Stimulated activated CD4-positive, alpha-beta T cell treated with anti-CD3 and anti-CD28 coated beads, TNF-alpha, amount 100 ng/mL, for 4 hours (primary cell): ENCODE measurements at places on chromosomes 2 and 18.

DNA sequence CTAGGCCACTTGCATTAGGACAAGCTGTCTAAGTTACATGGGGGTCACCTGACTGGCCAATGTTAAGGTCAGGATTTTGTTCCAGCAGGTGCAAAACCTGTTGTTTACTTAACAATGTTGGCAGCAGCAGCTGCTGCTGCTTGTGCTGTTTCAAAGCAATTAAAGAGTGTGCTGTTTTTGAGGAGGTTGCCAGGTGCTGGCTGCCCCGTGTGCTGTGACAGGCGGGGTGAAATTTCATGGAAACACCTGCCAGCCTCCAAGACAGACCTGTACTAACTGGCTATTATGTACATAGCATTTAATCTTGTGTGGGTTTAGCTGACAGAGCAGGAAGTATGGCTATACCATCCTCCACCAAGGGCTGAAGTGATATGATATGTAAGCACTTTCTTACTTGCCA lies 224.9 kb downstream of the ASXL3 start:
- DNase-seq = no peak

DNA sequence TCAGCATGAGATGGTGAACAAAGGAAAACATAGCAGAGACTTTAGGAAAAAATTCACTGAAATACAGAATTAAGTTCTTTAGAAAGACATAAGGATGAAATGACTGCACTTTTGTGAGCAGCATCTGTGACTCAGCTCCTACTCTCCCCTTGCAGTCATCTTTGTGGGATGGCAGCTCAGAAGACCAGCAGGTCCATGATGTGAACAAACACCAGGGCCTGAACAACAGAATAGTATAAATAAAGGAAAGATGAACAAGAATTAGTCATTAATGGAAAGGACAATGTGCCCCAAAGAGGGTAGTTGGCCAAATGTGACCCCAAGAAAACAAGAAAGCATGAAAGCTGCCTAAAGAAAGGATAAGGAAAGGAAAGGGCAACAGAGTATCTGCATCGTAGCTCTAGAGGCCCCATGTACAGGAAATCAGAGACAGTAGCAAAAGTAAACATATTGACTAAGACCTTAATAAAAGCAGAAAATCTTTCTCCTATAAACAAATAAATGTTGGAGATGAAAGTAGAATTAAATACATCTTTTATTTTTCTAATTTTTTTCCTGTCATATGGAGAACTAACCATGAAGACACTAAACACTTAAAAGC lies 318.0 kb downstream of the ZEB2 start:
- no peak for DNase-seq

GRCh38 chr2:147174824-147175254 lies 670.0 kb upstream of the ACVR2A start:
- DNase-seq = no peak

DNA sequence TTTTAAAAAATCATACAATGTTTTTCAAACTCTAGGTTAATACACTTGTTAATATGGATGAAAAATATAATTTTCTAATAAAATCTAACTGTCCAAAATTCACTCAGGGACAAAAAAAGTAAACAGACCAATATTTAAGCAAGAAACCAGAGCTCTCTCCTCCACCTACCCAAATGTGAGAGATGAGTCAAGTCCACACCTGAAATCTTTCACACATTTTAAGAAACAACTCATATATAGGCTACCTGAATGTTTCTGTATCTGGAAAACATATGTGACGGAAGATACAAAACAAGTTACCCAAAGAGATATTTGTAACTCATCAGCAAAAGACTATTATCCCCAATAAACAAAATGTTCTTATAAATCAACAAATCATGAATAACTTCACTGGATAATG lies 20.2 kb downstream of the ZNF516 start:
- DNase-seq = no peak
